ENCODE measurements at places on chromosomes 13 and 19.

GRCh38 chr19:41626877-41627276, at the start of gene CEACAM4:
Gene CEACAM4 (minus strand): TSS chr19:41627074. CDS start chr19:41626963, 111 bp downstream.
- DNase-seq, result no peak

- DNase-seq, result no peak
These were observed 10.5 kb downstream of the GNA11 start for GRCh38 chr19:3104708-3104983.

DNA sequence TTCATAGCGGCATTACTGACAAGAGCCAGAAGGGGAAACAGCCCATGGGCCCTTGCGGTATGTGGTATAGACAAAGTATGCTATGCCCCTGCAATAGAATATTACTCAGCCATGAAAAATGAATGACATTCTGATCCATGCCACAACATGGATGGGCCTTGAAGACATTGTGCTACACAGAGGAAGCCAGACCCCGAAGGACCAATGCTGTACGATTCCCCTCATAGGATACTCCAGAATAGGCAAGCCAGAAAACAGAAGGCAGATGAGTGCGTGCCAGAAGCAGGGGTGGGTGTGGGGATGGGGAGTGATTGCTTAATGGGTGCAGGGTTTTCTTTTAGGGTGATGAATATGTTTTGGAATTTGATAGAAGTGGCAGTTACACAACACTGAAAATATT, 342.0 kb downstream of the TEX29 start:
- DNase-seq, result no peak

DNA sequence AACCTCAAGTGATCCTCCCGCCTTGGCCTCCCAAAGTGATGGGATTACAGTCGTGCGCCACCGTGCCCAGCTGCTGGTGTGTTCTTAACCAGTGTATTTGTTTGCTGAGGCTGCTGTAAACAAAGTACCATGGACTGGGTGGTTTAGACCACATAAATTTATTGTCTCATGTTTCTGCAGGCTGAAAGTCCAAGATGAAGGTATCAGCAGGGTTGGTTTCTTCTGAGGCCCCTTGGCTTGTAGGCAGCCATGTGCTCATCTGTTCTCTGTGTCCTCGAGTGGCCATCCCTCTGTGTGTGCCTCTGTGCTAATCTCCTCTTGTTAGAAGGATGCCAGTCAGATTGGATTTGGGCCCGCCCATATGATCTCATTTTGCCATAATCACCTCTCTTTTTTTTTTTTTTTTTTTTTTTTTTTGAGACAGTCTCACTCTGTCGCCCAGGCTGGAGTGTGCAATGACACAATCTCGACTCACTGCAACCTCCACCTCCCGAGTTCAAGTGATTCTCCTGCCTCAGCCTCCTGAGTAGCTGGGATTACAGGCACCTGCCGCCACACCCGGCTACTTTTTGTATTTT, 31.8 kb downstream of the PEX11G start:
- no peak for DNase-seq

GRCh38 chr19:31339411-31339810, 9.8 kb downstream of the TSHZ3 start:
- DNase-seq, result no peak

- DNase-seq, result no peak
These were observed 74.6 kb upstream of the NPAS1 start for GRCh38 chr19:46944918-46945628.

- DNase-seq, result no peak
These were observed 61.4 kb upstream of the URI1 start for GRCh38 chr19:29880498-29881081.

DNA sequence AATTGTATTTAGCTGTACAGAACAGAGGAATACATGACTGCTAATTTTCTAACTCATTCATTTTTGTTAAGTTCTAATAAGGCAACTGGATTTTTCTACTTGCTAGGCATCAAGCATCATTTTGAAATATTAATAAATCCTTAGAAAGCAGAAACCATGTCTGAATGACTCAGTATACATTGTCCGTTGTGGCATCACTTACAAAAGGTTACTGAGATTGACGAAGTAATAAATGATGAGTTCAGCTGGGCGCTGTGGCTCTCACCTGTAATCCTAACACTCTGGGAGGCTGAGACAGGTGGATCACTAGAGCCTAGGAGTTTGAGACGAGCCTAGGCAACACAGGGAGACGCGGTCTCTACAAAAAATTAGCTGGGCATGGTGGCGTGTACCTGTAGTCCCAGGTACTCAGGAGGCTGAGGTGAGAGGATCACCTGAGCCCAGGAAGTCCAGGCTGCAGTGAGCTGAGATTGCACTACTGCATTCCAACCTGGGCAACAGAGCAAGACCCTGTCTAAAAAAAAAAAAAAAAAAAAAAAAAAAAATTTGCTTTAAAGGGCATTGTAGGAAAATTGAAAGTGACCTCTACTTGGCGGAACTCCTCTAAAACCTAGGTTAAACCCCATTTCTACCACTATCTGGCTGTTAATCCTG, 36.6 kb downstream of the LHFPL6 start:
- DNase-seq, result no peak

DNA sequence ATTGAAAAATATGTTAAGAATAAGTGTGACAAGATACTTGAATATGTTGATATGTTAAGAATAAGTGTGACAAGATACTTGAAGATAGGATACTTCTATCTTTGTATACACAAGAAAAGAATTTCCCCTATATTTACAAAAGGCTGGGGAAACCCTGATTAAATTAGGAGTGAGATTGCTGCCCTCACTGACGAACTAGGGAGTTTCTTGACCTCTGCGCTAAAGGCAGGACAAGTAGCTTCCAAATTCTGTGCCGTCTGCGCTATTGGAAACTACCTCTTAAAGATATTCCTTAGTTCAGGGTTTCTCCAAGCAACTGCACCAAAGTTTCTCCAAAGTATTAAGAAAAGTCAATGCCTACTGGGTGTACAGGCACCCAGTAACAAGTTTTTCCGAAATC, 730 bp downstream of the ZNF260 start:
- no peak for DNase-seq

GRCh38 chr13:28716511-28716910, 2.3 kb downstream of the SLC46A3 start:
- DNase-seq, result no peak

GRCh38 chr13:51534041-51534817, 50.0 kb upstream of the WDFY2 start:
- no peak for DNase-seq

DNA sequence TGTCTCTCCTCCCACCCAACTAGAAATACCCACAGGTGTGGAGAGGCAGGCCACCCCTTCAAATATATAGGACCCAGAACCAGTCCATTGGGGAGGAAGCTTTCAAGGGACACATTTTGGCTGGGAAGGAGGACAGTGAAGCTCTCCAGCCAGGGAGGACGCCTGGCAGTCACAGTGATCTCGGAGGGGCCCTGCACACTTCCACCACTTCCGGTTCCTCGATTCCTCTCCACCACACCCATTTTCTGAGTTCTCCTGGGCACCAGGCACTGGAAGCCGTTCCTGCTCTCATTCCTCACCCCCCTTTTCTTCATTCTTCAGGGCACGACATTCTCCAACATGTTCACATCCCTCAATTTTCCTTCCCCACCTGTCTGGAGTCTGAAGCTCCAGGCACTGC, 30.4 kb upstream of the CEACAM21 start:
- DNase-seq, result no peak

GRCh38 chr13:33671560-33671959, 146.4 kb upstream of the RFC3 start:
- DNase-seq, result no peak

- no peak for DNase-seq
These were observed 18.4 kb downstream of the PLIN4 start for GRCh38 chr19:4499855-4500254.

DNA sequence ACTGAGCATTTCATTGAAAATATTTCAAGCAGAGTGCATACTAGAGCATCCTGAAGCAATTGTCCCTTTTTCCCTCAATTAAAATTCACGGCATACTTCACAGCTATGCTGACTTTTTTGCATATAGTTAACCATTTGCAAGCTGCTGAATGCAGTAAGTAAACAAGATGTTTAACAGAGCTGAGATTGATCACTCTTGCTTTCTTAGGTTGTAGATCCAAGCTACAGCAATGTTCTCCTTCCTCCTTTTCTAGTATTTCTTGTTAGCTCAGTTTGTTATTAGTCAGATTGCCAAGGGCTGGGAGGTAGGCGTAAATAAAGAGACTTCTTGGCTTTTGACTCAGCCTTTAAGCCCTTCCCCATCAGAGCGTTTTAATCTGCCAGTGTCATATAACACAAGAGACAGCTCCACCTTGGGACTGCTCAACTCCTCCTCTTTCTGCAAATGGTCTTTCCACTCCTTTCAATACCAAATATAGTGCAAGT, at the start of gene SLITRK6:
Gene SLITRK6, minus strand, starts transcription at position 323 of the 486 bp plus-strand sequence. CDS start 2,911 bp downstream, outside the sequence.
- no peak for DNase-seq

DNA sequence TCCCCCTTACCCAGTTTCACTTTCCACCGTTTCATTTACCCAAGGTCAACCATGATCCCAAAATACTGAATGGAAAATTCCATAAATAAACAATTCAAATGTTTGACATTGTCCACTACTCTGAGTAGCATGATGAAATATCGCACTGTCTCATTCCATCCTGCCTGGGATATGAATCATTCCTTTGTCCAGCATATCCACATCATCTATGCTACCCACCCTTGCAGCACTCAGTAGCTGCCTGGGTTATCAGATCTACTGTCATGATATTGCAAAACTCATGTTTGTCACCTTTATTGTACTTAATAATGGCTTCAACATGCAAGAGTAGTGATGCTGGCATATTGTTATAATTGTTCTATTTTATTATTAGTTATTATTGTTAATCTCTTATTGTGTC, 263.9 kb upstream of the NBEA start:
- no peak for DNase-seq

- DNase-seq, result peak; percentile 82
These were observed 2.2 kb upstream of the GSK3A start for GRCh38 chr19:42244347-42245220.

GRCh38 chr13:42597505-42597904, 23.6 kb downstream of the TNFSF11 start:
- no peak for DNase-seq

DNA sequence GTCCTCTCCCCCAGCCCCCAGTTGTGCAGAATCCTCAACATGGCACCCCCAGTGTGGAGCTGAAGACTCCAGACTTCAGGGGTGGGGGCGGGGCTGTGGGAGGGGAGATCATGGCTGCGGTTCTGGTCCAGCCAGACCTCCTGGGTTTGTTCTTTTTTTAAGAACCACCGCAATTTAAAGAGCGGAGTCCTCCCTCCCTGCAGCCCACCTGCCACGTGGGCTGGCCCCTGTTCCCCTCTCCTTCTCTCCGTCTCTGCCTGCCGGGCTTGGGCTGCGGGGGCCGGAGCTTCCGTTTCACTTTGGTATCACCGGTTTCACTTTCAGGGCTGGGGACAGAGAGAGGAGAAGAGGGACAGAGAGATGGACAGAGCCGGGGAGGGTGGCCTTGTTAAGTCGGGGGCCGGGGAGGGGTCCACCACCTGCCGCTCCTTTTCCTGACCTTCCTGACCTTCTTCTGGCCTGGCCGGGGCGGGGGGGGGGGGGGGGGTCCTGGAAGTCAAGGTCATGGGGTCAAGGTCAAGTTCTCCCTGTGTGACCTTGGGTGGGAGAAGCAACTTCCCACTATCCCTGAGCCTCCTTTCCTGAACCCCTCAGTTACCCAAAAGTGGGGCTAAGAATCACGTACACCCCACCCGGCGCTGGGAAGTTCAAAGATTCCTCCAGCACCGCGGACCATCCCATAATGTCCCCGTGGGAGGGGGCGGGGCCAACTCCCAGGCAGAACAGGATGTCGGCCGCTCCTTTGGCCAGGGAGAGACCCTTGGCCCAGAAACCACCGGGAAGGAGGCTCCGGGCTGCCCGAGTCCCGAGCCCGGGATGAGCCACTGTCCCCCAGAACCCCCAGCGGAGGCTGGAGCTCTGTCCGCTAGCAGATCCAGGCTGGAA, 11.3 kb upstream of the ZBTB7A start:
- no peak for DNase-seq

GRCh38 chr19:46186717-46187101, 38.7 kb downstream of the IGFL2 start:
- DNase-seq, result no peak

DNA sequence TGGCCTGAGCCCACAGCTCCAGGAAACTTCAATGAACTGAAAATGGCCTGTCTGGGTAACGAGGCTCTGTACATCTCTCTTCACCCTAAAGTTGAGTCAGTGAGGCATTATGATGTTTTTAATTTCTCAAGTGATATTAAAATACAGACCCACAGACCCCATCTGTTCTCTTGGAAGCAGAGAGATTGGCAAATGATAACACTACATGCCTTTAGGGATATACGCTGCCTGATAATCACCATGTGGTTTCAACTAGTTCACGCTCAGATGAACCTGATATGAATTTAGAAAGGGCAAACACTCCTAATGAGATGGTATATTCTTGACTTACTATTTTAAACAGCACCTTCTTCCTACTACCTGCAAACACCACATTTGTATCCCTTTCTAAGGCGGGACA, 127.5 kb downstream of the RFC3 start:
- no peak for DNase-seq

DNA sequence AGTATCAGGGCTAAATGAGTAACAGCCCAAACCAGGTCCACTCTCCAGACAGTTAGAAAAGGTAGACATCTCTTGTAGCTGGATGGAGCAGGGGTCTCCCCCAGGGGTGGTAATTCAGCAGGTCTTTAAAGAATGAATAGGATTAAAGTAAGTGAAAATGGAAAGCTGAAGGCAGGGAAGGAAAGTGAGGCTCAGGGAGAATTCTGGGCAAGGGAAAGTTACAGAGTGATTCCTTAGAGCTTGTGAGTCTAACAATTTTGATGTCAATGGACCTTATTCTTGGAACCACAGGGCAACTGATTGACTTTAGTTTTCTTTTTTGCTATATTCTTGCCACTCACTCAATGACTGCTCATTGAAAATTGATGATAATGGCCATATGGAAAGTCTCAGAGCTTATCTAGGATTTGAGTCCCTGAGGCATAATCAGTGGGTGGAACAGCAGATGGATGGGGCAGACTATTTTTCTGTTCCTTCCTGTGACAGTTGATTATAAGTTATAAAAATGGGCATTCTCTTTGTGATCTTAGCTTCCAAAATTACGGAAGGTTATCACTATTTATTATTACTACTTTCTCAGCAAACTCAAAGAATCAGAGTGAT, 76.9 kb downstream of the LRCH1 start:
- DNase-seq, result no peak

- no peak for DNase-seq
These were observed 452 bp upstream of the PPM1N start for GRCh38 chr19:45497791-45498190.

- no peak for DNase-seq
These were observed 67.8 kb downstream of the RASA3 start for GRCh38 chr13:114064450-114065140.

Measured in stimulated activated CD4-positive, alpha-beta T cell treated with anti-CD3 and anti-CD28 coated beads, Interleukin-15, amount 100 ng/mL, for 1 hour (primary cell).